ENCODE measurements at places on chromosomes 11 and 22. TPM values are rescaled to one million over a fixed set of nuclear protein-coding genes. Genes with fewer than 3 reads are reported as not detected.

PGA5 gene
- 8.9 TPM for total RNA-seq

CCDC81 gene
- total RNA-seq, result 64.3 TPM

EP300 gene
- total RNA-seq, result 72.2 TPM

LDHAL6A gene
- total RNA-seq, result 0.96 TPM

SYT8 gene
- total RNA-seq, result 11.1 TPM

MAPK8IP2 gene
- 0.72 TPM for total RNA-seq

DNA sequence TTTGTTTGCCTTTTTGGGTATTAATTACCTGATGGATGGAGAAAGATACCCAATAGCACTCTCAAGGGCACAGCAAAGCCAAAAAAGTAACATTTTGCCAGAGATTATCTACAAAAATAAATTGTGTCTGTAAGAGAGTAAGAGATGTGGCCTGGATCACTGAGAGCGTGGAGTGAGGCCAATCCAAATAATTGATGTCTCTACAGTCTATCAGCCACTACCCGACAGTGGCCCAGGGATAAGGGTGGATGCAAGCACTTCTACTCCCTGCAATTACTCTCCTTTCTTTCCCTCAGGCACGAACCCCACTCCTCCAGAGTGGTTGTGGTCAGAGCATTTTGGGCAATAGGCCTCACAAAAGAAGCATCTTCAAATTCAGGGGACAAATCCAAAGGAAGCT, 92.3 kb upstream of the ZC3H12C start:
- no peak for DNase-seq

- DNase-seq, result peak; percentile 79
These were observed 68.4 kb downstream of the IGLL5 start for GRCh38 chr22:22955866-22956535.

GRCh38 chr11:19679952-19680828, 32.4 kb upstream of the NAV2 start:
- DNase-seq, result peak; percentile 96

- DNase-seq, result no peak
These were observed 32.3 kb upstream of the ME3 start for GRCh38 chr11:86704710-86705109.

GRCh38 chr11:71489311-71490043, 36.5 kb downstream of the NADSYN1 start:
- no peak for DNase-seq

- no peak for DNase-seq
These were observed 20.3 kb downstream of the ARHGAP20 start for GRCh38 chr11:110691926-110692325.

- DNase-seq, result no peak
These were observed 92.7 kb downstream of the ETS1 start for GRCh38 chr11:128494418-128495332.

GRCh38 chr11:8277691-8278090, 14.0 kb upstream of the LMO1 start:
- DNase-seq, result no peak

- no peak for DNase-seq
These were observed 184.4 kb upstream of the C11orf87 start for GRCh38 chr11:109237636-109238035.

DNA sequence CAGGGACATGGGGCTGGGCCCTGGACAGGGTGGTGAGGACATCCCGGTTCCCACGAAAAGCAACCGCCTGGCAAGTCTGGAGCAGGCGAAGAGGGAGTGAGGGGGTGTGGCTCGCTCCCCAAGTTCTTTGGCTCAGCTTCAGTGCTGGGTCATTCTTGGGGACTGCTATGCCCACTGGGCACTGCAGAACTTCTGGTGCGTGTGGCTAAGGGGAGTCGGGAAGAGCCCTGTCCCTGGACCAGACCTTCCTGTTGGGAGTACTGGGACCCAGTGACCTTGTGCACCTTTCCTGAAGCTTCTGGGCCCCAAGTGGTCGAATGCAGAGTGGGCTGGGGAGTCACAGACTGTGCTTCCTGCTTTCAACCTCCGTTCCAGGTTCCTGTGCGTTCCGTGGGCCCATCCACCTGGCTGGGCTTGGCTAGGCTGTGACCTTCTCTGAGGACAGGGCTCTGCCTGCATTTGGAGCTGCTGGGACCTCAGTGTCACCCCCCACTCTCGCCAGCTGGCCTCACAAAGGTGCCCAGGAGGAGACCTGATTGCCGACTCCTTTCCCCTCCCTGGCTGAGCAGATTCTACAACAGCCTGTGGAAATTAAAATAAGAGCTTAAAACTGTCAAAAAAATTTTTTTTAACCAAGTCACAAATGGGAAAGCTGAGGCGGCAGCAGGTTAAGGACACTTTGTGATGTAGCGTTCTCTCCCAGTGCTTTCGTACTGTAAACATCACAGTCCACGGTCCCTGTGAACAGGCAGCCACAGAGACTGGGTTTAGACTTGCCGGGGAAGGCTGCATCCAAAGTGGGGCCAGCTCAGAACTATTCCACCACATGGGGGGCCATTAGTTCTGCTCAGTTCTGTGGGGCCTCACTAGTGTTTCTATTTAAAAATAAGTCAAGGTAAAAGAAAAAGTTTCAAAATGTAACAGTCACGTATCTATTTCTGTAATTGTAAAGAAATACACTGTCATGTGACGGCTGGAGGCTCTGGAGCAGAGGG, 63.8 kb upstream of the WNT7B start:
- no peak for DNase-seq

DNA sequence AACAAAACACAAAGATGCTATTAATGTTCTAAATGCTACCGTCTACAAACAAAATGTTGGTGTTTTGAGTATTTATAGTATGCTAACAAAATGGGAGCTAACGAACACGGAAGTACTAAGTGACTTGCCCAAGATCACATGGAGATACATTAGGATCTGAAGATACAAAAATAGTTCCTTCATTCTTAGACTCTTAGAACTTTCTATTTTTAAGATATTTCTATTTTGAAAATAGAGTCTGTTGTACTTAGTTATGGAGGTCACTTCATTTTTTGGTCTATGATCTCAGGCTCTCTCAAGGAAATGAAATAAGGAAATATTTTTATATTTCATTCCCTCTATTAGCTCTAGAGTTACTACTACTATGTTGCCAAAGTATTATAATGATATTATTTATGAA, 64.2 kb downstream of the APOL5 start:
- no peak for DNase-seq

- no peak for DNase-seq
These were observed 2.0 kb upstream of the TESMIN start for GRCh38 chr11:68753300-68753699.

- DNase-seq, result no peak
These were observed 293.5 kb downstream of the TBC1D22A start for GRCh38 chr22:47055921-47056320.

Data from umbilical cord (tissue), 2 donors.